Activated CD4-positive, alpha-beta memory T cell treated with anti-CD3 and anti-CD28 coated beads, Interleukin-2, amount 10 ng/mL, durations not matched to agents 7 days and 5 days (primary cell): ENCODE measurements at places on chromosomes 6 and 20. TPM values are rescaled to one million over a fixed set of nuclear protein-coding genes. Genes with fewer than 3 reads are reported as not detected.

DNA sequence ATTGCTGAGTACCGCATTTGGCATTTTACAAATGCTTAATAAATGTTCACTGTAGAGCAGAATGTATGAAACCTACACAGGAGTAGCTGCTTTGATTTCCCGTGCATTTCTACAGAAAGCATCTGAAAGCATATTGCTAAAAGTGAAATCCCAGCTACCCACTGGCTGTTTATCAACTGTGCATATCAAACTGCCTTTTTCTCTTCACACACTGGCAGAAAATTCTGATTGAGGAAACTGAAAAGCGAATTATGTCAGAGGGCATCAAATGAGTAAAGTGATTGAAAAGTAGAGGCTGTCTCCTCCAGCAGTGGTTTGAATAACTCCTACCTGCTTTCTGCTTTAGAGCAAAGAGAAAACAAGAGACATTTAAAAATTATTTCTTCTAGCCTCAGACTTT lies 28.0 kb downstream of the STX11 start:
- H3K36me3 ChIP-seq: peaks cover 58% of the 10 kb centered on the region
- H3K4me1 ChIP-seq: peaks cover 39% of the 10 kb centered on the region
- no peak for DNase-seq
- no peak overlapping the region for H3K4me3 ChIP-seq

DNA sequence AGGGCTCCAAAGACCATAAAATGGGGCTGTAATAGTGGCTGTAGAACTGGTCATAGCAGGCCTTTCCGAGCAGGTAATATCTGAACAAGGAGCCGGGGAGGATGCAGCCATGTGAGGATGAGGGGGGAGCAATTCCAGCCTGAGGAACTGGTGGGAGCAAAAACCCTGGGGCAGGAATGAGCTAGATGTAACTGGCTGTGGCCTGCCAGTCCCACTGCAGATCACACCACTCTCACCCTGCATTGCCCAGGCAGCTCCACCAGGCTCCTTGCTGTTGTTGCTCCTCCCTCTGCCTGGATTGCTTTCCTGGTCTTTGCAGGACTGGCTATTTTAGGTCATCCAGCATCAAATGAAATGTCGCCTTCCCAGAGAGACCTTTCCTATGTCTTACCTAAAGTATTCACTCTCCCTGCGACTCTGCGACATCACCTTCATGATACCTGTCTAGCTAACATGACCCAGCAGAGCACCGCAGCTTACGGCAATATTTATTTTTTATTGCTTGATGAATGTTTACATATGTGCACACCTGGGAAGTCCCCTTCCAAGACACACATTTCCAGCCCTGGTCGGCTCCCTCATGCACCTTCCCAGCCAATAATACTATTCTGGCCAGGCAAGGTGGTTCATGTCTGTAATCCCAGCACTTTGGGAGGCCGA lies 2.4 kb upstream of the ZFP64 start:
- no peaks in the 10 kb centered on the region for H3K36me3 ChIP-seq
- no peak overlapping the region for H3K4me3 ChIP-seq
- DNase-seq: no peak
- H3K27ac ChIP-seq: no peak overlapping the region

DNA sequence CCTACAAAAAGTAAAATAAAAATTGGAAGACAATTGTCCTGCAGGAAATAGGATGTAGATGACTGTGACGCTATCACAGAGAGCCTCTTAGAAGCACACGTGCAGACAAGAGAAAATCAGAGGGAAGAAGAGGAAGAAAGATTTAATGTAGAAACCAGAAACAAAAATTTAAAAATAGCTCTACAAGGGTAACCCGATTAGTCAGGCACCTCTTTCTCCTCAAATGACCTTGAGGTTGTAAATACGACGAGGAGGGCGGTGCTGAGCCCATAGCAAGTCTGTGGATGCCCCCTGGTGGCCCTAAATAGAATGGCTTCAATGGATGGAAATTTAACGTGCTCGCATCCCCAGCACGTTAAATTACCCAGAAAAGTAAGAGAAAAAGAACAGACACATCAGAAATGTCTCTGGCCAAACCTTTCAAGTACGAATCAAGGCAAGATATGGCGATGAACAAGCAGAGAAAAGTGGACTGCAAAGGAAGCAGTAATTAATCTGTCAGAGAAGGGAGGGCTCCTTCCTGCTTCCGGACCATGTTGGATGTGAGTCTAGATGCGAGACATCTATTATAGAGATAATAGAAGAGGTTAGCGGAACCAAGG lies 4.2 kb upstream of the PRPH2 start:
- no peaks in the 10 kb centered on the region for H3K36me3 ChIP-seq
- H3K4me3 ChIP-seq: peak overlapping the region; percentile 77
- peak overlapping the region; percentile 91 for H3K27ac ChIP-seq
- H3K4me1 ChIP-seq: peaks cover 22% of the 10 kb centered on the region

DNA sequence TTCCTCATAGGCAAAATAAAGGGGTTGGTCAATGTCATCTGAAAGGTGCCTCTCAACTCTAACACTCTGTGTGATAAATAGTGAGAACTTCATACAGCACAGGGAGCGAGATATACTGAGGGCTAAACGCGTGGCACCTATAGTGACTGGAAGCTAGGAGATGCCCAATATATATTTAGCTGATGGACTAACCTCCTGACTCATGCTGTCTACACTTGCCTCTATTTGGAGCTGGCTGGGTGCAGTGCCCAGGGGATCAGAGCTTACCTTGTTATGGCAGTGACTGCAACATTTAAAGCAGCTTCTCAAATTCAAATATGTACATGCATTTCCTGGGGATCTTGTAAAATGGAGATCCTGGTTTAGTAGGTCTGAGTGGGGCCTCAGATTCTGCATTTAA lies 111.6 kb upstream of the PLN start:
- no peaks in the 10 kb centered on the region for H3K4me1 ChIP-seq
- H3K27ac ChIP-seq: no peak overlapping the region
- H3K36me3 ChIP-seq: no peaks in the 10 kb centered on the region
- H3K4me3 ChIP-seq: no peak overlapping the region
- H3K27me3 ChIP-seq: no peaks in the 10 kb centered on the region
- no peak for DNase-seq

The PPIL6 gene
- total RNA-seq: not detected

- no peak overlapping the region for H3K4me3 ChIP-seq
- H3K4me1 ChIP-seq: peaks cover 2% of the 10 kb centered on the region
Observed at GRCh38 chr6:147135211-147135681, 69.0 kb upstream of the STXBP5 start.

- H3K36me3 ChIP-seq: no peaks in the 10 kb centered on the region
- H3K4me1 ChIP-seq: no peaks in the 10 kb centered on the region
- no peak overlapping the region for H3K4me3 ChIP-seq
- no peak for DNase-seq
Observed at GRCh38 chr6:152669895-152670294, 27.8 kb upstream of the MYCT1 start.

The MATN4 gene
- 1.5 TPM for total RNA-seq

DNA sequence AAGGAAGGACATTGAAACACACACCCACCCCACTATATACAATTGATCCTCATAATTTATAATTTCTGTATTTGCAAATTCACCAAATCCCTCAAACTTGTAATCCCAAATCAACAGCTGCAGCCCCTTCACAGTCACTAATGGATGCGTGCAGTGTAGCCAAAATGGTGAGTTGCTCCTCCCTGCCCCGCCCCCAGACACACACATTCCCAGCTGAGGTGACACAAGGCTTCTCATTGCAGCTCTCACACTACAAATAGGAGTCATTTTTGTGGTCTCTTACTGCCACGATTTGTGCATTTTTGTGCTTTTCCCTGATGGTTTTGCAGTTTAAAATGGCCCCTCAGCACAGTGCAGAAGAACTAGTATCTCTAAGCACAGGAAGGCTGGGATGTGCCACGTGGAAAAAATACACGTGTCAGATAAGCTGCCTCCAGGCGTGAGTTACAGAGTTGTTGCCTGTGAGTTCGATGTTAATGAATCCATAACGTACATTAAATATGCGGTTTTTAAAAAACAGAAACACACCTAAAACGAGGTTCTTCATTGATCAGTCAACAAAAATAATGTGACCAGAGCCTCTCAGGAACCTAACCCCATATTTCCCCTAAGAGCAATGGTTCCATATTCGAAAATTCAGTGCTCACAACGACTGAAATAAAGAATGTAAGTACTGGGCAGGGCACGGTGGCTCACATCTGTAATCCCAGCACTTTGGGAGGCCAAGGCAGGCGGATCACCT lies 8.2 kb downstream of the ATP9A start:
- H3K4me1 ChIP-seq: peaks cover 1% of the 10 kb centered on the region
- DNase-seq: no peak
- H3K27me3 ChIP-seq: peaks cover 10% of the 10 kb centered on the region
- H3K4me3 ChIP-seq: no peak overlapping the region
- no peak overlapping the region for H3K27ac ChIP-seq
- no peaks in the 10 kb centered on the region for H3K36me3 ChIP-seq

The CCN5 gene
- not detected for total RNA-seq

DNA sequence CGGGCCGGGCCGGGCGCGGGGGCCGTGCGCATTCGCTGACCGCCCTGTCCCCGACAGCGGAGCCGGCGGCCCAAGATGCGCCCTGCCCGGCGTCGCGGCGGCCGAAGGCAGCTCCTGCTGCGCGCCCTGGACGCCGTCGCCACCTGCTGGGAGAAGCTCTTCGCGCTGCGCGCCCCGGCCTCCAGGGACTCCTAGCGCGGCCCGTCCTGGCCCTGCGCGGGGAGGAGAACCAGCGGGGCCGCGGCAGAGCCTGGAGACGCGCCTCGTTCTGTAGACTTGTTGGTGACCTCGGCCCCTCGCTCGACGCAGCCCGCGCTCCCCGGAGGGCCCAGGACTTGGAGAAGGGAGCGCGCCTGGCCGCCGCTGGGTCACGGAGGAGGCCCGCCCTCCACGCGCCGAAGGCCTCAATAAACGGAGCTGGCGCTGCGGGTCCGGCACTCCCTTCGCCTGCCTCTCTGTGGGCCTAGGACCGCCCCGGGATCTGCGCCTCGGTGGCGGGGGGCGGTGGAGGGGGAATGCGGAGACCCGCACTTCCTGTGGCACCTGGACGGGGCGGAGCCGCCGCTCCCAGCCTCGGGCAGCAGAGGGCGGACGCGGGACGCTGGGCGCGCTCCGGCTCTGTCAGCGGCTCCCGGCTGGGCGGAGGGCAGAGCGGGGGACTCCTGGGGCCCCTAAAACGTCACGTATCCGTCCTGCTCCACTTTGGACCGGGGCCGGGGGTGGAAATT lies 2.7 kb downstream of the C20orf204 start:
- peaks cover 5% of the 10 kb centered on the region for H3K27me3 ChIP-seq
- DNase-seq: peak; percentile 84
- H3K27ac ChIP-seq: peak overlapping the region; percentile 35
- H3K4me1 ChIP-seq: peaks cover 68% of the 10 kb centered on the region
- peak overlapping the region; percentile 68 for H3K4me3 ChIP-seq
- H3K36me3 ChIP-seq: peaks cover 10% of the 10 kb centered on the region

The ATP6V1G2 gene
- total RNA-seq: 3.8 TPM

The PRSS16 gene
- 1.6 TPM for total RNA-seq

GRCh38 chr20:10006447-10007090 lies 28.2 kb upstream of the ANKEF1 start:
- no peak overlapping the region for H3K4me3 ChIP-seq
- H3K27ac ChIP-seq: no peak overlapping the region
- H3K4me1 ChIP-seq: no peaks in the 10 kb centered on the region
- DNase-seq: no peak
- no peaks in the 10 kb centered on the region for H3K36me3 ChIP-seq

- no peak for DNase-seq
- no peak overlapping the region for H3K4me3 ChIP-seq
- no peaks in the 10 kb centered on the region for H3K4me1 ChIP-seq
- no peaks in the 10 kb centered on the region for H3K27me3 ChIP-seq
- H3K36me3 ChIP-seq: peaks cover 16% of the 10 kb centered on the region
Observed at GRCh38 chr20:62311150-62311549, 8.4 kb downstream of the ADRM1 start.

DNA sequence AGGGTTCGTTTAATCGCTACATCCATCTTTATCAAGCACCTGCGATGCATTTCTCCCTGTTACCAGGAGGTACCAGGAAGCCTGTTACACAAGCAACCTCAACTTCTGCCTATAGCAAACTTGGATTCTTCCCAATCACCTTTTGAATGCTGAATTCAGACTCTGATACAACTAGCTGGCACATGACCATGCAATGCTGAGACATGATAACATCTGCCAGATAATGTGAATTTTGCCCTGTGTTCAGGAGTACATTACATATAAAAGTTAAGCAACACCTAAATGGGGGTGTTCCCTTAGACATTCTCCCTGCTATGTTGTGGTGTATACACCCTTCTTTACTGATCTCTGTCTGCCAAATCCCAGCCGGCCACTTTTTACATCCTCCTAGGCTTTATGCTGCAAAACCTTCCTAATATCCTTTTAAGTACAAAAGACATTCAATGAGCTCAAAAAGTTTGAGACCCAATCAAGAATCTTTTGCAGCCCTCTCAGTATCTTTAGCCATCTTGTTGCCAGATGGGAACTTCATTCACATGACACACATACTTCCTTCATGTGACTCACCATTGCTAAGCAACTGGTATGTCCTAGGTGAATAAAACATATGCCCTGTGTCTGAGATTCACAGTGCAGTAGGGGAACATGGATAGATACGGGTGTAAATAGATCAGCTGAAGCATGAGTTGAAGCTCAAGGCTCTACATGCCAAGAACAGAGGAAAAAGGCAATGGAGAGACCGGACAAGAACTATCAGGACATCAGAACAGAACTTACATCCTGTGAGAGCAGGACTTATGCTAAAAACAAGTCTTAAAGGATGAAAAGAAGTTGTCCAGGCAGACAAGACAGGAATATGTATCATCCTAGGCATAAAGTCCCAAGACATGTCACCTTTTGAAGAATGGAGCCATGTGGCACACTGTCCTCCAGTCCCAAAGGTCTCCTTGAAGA lies 84.3 kb downstream of the ZHX3 start:
- H3K4me3 ChIP-seq: no peak overlapping the region
- no peak overlapping the region for H3K27ac ChIP-seq
- no peaks in the 10 kb centered on the region for H3K27me3 ChIP-seq

- no peak for DNase-seq
- peaks cover 36% of the 10 kb centered on the region for H3K4me1 ChIP-seq
- no peaks in the 10 kb centered on the region for H3K36me3 ChIP-seq
- H3K4me3 ChIP-seq: no peak overlapping the region
Observed at GRCh38 chr20:62984666-62985443, 21.9 kb downstream of the BHLHE23 start.

DNA sequence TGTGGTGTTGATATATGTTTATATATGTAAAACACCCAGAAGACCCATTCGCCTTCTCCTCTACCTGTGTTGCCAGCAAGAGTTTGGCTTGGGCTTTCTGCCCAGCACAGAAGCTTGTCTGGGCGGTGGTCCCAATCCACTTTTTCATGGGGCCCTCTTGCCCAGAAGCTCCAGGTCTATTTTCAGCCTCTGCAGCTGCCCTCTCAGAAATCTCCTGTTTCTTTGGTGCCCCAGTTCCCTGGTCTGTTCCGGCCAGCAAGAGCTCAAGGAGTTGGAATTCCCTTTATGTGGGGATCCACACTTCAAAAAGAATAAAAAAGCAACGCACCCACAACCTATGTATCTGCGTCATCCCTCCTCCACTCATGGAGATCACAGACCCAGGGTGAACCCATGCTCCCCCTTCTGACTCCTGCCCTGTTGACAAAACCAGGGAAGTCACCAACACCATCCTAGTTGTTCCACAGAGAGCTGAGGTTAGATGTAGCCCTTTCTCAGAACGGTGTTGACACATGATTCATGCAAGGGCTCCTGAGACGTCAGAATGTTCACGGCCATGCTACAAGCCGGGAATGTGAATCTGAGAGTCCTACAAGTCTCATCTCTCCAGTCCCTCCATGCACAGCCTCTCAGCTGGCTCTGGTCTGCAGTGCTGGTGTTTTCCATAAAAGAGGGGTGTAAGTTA lies 156.8 kb upstream of the RIN2 start:
- no peak overlapping the region for H3K27ac ChIP-seq
- H3K36me3 ChIP-seq: no peaks in the 10 kb centered on the region
- no peak for DNase-seq
- no peak overlapping the region for H3K4me3 ChIP-seq
